Cerebellar nuclear complex (tissue), 1 donor: ENCODE measurements at places on chromosomes 16 and 17.

GRCh38 chr16:87121816-87122215 is 195.4 kb downstream of the C16orf95 start:
- no peak for DNase-seq

DNA sequence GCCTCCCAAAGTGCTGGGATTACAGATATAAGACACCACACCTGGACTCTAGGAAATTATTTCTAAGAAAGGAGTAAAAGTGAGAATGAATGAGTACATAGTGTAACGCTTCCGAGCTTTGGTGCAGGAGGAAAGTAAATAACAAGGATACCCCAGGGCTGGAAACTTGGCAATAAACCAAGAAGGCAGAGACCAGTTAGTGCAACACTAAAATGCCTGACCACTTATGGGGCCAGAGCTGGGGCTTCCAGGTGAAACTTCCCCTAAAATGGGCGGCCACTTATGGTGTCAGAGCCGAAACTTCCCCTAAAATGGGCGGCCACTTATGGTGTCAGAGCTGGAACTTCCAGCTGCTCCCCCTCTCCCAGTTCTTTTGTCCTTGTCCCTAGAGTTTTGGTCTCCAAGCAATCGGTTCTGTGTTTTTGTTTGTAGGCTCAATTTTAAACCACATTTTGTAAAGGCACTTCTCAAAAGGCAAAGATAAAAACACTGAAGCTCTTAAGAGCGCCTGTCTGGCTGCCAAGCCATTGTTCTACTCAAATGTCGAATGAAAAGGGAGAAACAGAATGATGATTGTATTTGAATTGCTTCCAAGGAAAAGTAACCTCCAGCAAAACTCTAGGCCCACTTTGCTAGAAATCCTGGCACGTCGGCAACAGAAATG is 63.9 kb downstream of the NXN start:
- no peak for DNase-seq

DNA sequence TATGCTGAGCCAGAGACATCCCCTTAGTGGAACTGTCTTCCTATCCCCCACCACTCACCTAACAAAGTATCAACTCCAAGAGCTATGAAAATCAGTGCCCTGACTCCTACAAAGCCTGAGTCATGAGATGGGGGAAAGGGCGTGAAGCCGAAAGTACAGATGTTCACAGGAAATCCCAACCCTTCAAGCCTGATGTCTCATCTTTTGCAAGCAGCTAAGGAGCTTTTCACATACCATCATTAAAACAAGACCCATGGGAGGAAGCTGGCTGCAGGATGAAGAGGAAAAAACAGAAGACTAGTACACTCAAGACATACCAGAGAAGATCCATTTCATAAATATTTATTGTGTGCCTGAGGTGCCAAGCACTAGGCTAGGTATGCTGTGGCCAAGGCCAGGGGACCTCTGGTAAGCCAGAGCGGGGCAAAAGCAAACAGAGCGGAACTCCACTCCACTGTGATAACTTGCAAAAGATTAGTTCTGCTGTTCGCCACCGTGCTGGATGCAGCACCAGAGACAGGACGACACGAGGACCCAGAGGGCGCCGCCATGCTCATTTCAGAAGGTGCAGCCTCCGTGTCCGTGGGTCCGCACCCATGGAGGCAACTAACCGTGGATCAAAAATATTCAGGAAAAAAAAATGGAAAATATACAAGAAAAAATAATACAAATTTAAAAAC is 4.5 kb upstream of the MNT start:
- DNase-seq: no peak

GRCh38 chr17:76994237-76994637 is 126.0 kb downstream of the MGAT5B start:
- DNase-seq: no peak

- DNase-seq: no peak
Measured at GRCh38 chr16:56987692-56988091, 1.7 kb upstream of the NLRC5 start.

DNA sequence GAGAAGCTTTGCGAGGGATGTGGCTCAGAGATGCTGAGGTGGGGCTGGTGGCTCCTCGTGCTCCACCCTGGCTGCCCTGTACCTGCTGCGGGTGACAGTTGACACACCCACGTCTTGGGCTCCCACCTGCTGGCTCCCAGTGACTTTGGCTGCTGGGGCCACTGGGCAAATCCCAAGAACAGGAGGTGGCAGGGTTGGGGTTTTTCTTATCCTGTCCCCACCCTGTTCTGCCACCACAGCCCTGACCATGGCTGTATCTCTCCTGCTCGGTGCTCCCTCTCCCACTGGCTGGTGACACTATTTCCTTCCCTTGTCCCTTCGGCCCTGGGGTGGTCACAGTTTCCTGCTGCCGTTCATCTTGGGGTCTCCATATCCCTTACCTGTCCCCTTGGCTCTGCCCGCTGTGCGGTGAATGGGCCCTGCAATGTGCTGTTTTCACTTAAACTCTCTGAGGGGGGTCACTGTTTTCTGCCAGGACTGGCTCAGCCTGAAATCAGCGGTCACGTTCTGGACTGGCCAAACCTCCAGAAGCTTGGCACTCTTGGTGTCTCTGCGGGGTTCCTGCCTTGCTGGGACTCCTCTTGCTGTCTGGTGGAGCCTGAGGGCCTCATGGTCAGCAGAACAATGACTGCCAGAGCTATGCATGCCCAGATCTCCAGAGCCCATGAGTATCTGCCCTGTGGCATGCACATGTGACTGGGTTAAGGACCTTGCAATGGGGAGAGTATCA is 144.2 kb downstream of the IRF8 start:
- no peak for DNase-seq

DNA sequence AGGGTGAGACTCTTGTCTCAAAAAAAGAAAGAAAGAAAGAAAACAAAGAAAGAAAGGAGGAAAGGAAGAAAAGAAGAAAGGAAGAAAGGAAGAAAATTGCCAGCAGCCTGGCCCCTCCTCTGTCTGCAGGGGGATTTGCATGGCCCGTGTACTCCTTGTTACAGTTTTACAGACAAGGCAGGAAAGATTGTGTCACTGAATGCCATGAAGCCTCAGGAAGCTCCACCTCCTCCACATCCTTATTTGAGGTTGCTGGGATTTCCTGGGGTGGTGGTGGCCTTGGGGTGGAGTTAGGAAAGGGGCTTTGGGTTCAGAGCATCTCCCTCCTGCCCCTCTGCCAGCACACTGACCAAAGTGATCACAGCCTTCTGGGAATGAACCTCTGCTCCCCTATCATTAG is 23.6 kb downstream of the CFAP20 start:
- no peak for DNase-seq

- no peak for DNase-seq
Measured at GRCh38 chr17:48704361-48705248, 17.7 kb downstream of the PRAC1 start.

DNA sequence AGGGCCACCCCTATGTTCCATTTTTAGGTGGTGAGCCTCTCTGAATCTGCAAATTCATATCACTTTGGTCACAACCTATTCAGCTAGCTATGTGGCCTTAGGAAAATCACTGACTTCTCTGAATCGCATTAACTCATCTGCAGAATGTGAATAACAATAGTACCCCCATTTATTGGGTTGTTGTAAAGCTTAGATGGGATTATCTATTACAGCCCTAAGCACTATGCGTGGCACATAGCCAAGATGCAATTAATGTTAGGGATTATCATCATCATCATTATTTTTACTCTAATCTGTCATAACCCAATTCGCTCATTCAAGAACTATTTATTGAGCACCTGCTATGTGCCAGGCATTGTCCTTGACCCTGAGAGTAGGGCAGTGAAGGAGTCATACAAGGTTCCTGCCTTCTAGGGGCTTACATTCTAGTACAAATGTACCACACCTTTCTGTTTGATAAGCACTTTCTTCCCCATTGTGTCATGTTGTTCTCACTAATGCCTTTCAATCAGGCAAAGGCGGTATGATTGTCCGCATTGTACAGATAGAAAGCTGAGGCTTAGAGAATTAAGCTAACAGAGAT is 38.5 kb downstream of the CHD9 start:
- no peak for DNase-seq

- no peak for DNase-seq
Measured at GRCh38 chr16:84795329-84796053, 24.3 kb upstream of the CRISPLD2 start.

GRCh38 chr17:34547453-34548063 is 31.8 kb upstream of the TMEM132E start:
- DNase-seq: no peak

DNA sequence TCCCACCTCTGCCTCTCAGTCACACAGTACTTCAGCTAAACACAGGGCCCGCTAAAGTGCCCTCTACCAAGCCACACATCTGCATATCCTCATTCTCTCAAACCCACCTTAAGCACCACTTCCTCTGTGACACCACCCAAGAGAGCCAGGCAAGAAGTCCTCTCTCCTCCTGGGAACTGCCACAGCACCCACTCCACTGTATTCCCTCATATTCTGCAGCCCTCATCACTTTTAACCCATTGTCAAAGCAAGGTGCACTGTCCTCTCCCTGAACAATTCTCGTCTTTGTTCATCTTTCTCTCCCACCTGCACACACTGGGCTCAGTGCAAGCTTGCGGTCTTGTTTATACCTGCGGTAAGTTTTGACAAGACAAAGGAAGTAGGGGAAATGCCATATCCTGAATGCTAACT is 13.6 kb downstream of the CHD9 start:
- no peak for DNase-seq
